Nucleus accumbens (tissue), 56 donors: ENCODE measurements at places on chromosomes 7 and 10.
A peak's percentile ranks its signal among the peaks of the same experiment; 100 is the strongest.

DNA sequence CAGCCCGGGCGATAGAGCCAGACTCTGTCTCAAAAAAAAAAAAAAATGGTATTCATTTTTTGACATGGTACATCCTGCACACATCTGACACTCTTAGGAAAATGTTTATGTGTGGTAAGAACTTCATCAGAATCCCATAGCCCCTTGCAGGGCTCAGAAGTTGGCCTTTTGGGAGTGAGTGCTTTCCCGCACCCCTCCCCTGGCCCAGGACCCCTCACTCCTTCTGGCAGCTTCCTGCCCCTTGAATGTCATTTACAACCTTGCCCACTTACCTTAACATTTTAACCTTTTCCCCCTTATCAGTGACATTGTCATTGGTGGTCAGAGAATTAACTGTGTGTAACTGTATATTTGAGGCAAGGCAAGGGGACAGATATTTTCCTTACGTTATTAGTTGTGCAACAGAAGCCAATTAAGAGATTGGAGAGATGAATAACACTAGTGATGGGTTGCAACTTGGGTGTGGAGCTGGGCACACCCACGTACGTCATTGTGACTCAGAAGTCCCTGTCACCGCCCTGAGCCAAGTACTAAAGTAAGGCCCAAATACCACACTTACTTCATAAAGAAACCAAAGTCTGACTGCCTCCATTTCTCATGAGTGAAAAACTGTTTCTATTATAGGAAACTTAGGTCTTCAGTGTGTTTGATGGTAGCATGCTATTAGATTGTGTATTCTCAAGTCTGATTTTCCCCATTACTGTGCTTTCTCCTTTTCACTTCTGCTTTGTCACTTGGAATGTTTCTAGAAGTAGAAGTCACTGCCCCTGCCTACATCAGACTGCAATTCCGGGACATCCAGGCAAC is 31.6 kb downstream of the OGDH start:
- no peak for DNase-seq

GRCh38 chr7:30922596-30922995 is 10.9 kb downstream of the AQP1 start:
- DNase-seq = no peak

DNA sequence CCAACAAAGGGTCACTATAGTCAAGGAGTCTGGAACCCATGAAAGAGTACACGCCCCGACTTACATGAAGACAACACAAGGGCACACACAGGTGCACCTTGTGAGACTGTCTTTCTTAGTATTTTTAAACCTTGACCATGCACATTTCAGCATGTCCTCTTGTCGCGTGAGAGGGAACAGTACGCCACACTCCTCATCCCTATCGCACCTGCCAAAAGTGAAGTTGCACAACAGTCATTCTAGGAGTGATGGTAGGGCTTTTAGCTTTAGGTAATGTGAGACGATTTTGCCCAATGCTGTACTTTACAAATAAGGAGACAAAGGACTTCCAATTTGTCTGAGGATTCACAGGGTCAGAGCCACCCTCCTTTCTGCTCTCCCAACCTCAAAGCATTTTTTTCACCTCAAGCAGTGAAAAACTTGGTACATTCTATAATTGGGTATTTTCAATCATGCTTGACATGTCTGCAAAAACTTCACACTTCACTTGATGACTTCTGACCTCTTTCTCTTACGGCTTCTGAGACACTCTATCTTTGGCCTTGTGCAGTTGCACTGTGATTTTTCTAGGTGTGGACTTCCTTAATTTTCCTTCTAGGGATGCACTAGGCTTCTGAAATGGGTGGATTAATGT is 173.9 kb upstream of the GRB10 start:
- DNase-seq = no peak

DNA sequence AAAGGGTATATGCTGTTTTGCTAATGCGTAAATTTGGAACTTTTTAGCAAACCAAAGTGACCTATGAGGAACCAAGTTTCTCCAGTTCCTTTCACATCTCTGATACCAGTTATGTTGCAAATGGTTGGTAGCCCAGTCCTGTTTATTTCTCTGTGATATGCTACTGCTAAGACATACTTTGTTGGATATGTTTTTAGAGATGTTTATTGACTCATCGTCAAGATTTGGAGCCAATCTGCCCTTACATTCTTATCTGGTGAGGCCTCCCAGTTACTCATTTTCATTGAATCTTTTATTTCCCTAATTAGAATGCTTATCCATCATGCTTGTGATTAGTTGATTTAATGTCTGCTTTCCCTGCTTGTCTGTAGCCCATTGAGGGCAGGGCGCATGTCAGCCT is 58.9 kb downstream of the LRGUK start:
- no peak for DNase-seq

DNA sequence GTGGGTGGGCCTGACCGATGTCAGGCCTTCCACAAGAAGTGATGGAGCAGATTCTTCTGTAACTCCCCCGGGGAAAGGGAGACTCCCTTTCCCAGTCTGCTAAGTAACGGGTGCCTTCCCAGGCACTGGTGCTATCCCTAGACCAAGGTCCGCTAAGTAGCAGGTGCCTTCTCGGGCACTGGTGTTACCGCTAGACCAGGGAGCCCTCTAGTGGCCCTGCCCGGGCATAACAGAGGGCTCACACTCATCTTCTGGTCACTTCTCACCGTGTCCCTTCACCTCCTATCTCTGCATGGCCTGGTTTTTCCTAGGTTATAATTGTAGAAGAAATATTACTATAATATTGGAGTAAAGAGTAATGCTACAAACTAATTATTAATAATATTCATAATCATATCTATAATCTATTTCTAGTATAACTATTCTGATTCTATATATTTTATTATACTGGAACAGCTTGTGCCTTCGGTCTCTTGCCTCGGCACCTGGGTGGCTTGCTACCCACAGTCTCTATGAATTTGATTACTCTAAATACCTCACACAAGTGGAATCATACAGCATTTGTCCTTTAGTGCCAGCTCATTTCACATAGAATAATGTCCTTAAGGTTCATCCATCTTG is 1378.7 kb downstream of the XPNPEP1 start:
- DNase-seq = peak; percentile 19

DNA sequence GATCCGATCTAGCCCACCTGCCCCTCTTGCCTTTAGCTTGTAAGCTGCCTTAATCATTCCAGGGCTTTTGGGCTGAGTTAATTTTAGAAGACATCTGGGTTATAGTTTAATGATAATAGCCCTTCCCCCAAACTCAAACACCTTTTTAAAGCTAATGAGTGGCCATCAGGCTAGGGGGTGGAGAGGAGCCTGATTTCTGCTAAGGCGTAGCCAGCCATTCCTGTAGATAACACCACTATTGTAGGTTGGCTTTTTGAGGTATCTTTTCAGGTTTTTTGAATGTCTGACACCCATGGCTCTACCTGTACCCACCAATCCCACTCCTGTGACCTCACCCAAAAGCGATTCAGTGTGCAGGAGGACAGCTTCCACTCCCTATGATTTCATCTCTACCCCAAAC is 7.6 kb upstream of the SYPL1 start:
- DNase-seq = no peak

DNA sequence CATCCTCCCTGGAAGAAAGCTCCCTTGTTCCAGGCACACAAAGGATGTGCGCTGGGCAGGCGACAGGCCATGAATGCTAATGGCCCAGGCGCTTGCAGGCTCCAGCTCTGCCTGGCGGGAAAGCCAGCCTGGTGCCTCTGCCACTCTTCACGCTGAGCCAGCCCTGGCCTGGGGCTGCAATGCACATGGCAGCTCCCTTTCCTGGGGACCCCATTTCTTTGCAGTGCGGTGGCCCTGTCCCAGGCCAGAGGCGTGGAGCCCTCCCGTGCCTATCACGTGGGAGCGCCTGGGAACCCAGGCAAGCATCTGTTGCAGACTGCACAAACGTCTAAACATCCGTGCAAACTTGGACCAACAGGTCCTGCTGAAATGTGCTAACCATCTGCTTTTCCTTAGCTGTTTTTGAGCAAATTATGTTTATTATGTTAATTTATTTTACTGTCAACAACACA is 152.1 kb upstream of the LYZL2 start:
- peak; percentile 66 for DNase-seq

GRCh38 chr7:30232391-30232790 is 52.0 kb upstream of the ZNRF2 start:
- DNase-seq = no peak

- no peak for DNase-seq
Measured at GRCh38 chr10:5971315-5971832, 6.0 kb downstream of the IL15RA start.

GRCh38 chr10:65367706-65368105 is 1558.1 kb upstream of the LRRTM3 start:
- DNase-seq = no peak

DNA sequence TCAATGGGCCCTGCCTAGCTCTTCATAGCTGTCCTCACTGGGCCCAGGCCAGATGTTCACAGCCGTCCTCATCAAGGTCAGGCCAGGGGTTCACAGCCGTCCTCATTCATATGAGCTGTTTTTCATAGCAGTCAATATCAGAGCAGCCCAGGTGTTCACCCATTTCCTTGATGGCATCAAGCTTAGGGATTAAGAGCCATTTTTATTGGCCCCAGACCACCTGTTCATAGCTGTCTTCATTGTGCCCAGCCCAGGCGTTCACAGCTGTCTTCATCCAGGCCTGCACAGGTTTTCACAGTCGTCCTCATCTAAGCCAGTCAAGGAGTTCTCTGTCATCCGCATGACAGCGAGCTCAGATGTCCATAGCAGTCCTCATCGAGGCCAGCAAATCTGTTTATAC is 9.4 kb downstream of the FRG2B start:
- no peak for DNase-seq

GRCh38 chr7:151518105-151518946 is 1.4 kb downstream of the RHEB start:
- DNase-seq = peak; percentile 39

DNA sequence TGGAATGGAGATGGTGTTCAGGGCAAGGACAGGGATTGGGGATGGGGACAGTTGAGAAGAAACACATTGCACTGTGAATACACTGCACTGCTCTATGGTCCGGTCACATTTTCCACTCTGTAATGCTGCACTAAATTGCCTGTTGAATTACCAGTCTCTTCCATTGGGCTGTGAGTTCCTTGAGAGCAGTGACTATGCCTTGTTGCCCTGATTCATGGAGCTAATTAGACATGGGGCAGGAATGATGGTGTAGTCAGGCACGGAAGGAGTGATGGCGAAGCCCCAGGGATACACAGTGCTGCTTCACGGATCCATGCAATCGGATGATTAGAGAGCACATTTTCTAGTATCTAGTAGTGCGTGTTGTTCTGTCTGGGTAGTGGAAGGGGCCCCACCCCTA is 25.4 kb upstream of the GPAM start:
- no peak for DNase-seq

GRCh38 chr10:107364872-107365271 is 200.4 kb upstream of the SORCS1 start:
- DNase-seq = no peak

DNA sequence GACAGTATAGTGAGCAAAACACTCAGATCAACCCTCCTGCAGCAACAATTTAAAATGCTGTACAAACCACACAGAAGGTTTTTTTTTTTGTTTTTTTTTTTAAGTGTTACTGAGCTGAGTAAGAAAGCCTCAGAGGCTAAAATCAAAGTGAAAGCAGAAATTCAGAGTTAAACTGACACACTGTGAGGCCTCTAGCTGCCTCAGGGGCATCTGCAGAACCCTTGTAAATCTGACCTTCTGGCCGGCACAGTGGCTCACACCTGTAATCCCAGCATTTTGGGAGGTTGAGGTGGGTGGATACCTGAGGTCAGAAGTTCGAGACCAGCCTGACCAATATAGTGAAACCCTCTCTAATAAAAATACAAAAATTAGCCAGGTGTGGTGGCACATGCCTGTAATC is 7.4 kb upstream of the GNA12 start:
- no peak for DNase-seq

GRCh38 chr7:152866791-152867501 is 107.4 kb downstream of the ACTR3B start:
- no peak for DNase-seq

DNA sequence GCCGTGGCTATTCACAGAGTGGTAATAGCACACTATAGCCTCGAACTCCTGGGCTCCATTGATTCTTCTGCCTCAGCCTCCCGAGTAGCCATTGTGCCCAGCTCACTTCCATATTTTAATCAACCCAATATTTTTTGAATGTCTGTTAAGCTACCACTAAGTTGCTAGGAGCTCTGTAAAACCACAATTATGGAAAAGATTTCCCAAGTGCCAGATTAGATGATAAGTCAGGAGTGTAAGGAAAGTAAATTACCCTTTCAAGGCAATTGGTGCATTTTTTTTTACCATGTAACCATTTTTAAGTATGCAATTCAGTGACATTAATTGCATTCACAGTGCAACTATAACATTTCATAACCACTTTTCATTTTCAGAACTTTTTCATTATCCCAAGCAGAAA is 87.5 kb upstream of the GATAD1 start:
- no peak for DNase-seq

DNA sequence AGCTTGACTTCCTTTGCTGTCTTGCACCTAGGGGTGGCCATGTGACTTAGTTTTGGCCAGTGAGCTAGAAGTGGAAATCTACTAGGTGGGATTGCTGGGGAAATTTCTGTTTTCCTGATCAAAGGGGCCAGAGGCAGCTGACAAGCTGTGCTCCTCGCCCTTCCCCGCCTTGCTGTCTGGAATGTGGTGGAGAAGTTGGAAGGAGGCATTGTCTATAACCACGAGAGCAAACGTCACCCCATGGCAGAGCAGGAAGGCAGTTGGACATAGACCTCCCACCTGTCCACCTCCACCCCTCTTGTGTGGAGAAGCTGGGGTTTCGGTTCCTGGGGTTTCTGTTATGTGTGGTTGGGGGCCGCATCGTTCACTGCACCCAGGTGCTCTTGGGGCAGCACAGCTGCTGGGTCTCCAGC is 7.3 kb downstream of the SFRP5 start:
- DNase-seq = no peak

DNA sequence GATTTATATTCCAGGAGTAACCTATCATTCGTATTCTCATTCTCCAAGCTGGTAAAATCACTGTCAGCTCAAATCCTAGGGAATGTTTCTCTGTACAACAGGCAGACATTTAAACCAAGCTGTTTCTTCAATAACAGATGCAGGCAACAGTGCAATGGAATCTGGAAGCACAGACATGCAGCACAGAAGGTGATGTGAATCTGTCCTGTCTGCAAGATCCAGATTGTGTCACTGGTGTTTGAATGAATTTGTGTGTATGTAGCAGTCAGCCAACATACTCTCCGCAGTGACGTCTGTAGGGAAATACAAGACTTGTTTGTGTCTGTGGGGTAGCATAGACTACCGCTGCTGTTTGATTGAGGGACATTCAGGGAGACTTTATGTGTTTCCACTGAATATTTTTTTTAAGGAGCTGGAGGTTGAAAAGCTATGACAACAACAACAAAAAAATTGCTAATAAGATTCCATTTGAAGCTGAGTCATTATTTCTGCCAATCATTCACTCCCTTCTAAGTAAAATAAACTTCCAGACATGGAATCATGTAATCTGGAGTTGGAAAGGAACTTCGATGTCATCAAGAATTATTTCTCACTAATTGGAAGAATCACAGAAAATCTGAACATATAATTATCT is 122.9 kb upstream of the MYO3A start:
- no peak for DNase-seq

- no peak for DNase-seq
Measured at GRCh38 chr7:43625453-43625852, 42.5 kb downstream of the STK17A start.

GRCh38 chr7:40232242-40232893 is 97.6 kb downstream of the SUGCT start:
- DNase-seq = no peak

- DNase-seq = no peak
Measured at GRCh38 chr7:98294798-98295382, 13.4 kb downstream of the BRI3 start.

- no peak for DNase-seq
Measured at GRCh38 chr10:32923849-32924248, 34.2 kb downstream of the ITGB1 start.

- no peak for DNase-seq
Measured at GRCh38 chr7:94401428-94401814, 6.7 kb downstream of the COL1A2 start.
